HuH-7.5 (cell line): ENCODE measurements at places on chromosomes 2 and 18.
A peak's percentile ranks its signal among the peaks of the same experiment; 100 is the strongest.

DNA sequence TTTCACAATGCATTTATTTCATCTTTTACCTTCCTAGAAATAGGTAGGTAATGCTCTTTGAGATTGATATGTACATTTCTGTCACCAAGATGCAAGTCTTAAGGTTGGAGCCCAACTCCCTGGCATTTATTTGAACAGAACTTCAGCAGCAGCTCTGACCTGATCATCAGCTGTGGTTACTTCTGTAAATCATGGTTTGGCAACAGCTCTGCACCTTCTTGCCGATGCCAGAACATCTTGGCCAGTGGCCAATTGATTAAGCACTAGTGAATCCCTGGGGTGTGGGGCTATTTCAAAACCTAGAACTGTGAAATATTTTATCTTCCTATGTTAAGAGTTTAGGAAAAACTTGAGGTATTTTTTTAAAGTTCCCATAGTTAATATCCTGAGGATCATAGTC, 124.8 kb upstream of the NYAP2 start:
- no peak for DNase-seq

DNA sequence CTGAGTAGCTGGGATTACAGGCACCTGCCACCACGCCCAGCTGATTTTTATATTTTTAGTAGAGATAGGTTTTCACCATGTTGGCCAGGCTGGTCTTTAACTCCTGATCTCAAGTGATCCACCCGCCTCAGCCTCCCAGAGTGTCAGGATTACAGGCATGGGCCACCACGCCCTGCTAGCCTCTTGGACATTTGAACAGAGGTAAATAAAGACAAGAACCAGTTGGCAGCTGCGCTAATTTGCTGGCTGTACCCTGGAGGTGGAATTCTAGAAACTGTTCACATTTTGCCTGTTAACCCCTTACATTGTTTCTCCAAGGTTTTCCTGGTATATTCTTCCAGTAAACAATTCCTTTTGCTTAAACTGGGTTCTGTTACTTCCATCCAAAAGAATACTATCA, 132.9 kb downstream of the CDH2 start:
- no peak for DNase-seq

DNA sequence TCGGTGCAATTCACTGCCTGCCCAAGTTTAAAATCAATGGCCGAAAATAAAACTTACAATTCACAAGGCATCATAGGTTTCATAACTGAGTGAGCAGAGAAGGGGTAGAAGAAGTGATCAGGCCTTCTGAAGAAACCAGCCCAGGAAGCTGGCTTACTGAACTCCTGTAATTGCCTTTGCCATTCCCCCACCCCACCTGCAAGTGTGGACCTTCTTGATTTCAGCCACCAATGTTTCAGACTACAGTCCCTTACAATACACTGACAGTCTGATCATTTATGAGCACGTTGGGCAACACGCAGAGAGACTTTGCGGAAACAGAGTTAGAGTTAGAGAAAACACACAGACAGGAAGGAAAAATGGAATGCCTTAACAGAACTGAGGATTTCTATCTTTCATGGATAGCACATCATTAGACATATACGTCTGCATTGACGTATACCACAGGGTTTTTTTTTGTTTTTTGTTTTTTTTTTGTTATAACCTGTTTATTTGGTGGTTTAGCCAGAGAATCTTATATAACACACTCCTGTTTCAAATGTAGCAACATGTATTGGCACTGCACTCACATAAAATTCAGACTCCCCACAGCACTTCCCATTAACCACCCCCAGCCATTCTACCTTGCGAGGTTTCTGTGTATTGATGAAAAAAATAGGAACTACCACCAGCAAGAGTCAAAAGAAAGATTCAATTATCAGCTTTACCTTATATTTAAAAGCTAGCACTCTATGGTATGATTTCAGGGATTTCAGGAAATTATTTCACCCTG, 126.4 kb downstream of the CACNB4 start:
- no peak for DNase-seq

DNA sequence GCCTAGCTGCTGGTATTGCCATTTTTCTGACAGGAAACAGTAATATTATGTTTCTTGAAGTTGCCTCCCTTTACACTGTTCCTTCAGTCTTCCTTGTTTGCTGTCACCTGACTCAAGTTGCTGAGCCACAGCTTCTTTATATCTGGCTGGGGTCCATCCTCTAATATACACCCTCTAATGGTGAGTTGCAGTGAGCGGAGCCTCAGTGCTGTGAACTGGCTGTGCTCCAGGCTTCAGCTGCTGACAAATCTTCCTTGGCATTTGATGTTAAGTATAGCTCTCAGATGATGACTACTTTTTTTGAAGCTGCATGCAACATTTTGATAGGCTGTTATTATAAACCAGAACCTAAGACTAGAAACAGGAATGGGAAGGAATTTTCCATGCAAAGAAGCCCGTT, 366.7 kb downstream of the NUP35 start:
- no peak for DNase-seq

GRCh38 chr2:165958313-165958960, 4.9 kb upstream of the TTC21B start:
- DNase-seq, result no peak

- peak; percentile 2 for DNase-seq
These were observed 68.9 kb downstream of the ZNF521 start for GRCh38 chr18:25282896-25283703.

- no peak for DNase-seq
These were observed 353.9 kb upstream of the SPHKAP start for GRCh38 chr2:228535396-228535795.

- no peak for DNase-seq
These were observed 221.1 kb upstream of the SALL3 start for GRCh38 chr18:78758496-78758895.

GRCh38 chr2:219572237-219573001, at the start of gene INHA:
Gene INHA, plus strand, starts transcription at chr2:219572310. Its CDS starts 65 bp downstream, at chr2:219572375.
- no peak for DNase-seq

GRCh38 chr2:44358503-44358902, 2.8 kb downstream of the PREPL start:
- no peak for DNase-seq

- DNase-seq, result no peak
These were observed 296.2 kb upstream of the SPRED2 start for GRCh38 chr2:65728477-65729180.

DNA sequence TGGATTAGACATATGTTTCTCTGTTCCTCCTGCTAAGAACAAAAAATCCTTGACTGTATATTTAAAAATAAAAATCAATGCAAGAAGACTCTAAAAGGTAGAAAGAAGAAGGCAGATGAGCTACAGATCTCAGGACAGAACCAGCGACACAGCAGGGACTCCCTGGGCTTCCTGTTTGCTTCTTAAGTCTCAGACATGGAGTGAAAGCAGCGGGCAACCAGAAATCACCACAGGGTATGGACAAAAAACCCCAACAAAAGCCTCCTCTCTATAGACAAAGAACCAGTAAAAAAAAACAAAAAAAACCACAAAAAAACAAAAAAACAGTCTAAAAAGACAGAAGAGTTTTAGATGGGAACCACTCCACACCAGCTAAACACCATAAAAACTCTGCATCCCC, 971.0 kb upstream of the GYPC start:
- DNase-seq, result no peak

GRCh38 chr2:203824057-203824456, 43.5 kb upstream of the CTLA4 start:
- DNase-seq, result no peak

DNA sequence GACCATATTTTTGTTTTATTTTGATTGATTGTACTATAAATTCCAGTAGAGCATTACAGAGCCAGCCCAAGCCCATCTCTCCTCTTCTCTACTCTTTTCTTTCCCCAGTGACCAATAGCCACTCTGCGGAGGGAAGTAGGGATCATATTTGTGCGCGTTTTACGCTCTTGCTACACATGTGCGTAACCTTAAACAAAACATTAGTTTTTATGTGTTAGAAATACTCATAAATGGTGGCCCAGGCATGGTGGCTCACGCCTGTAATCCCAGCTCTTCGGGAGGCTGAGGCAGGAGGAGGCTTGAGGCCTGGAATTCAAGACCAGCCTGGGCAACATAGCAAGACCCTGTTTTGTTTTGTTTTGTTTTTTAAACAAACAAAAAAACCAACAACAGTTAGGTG, 31.3 kb downstream of the HPCAL1 start:
- DNase-seq, result no peak
